ENCODE measurements at places on chromosomes 7 and 10.

DNA sequence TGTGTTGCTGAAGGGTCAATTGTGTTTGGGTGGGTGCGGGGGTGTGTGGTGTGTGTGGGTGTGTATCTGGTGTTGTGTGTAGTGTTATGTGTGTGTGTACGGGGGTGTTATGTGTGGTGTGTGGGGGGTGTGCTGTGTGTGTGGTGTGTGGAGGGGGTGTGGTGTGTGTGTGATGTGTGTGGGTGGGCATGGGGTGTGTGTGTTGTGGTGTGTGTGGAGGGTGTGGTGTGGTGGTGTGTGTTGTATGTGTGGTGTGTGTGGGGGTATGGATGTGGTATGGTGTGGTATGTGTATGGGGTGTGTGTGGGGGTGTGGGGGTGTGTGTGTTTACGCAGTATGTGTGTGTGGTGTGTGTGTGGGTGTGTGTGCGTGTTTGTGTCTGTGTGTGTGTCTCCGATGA, 110.8 kb downstream of the ZNF22 start:
- no peak for DNase-seq

GRCh38 chr10:93272884-93273675, 199.4 kb downstream of the CYP26A1 start:
- no peak for DNase-seq

DNA sequence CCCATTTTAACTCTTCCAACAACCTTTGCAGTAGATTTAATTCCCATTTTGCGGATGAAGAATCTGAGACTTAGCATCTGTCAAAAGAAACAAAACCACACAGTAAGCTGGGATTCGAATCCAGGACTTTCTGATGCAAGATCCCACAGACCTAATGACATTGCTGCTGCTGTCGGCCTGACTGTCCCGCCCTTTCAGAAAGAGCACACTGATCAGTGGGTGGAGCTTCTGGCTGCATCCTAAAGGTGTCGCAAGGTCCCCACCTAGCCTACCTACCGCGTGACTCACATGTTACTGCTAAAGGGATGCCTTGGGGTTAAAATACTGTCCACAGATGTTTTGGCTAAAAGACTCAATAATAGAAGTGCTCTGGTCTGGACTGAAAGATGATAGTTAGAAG, 134.7 kb downstream of the EMX2 start:
- no peak for DNase-seq

DNA sequence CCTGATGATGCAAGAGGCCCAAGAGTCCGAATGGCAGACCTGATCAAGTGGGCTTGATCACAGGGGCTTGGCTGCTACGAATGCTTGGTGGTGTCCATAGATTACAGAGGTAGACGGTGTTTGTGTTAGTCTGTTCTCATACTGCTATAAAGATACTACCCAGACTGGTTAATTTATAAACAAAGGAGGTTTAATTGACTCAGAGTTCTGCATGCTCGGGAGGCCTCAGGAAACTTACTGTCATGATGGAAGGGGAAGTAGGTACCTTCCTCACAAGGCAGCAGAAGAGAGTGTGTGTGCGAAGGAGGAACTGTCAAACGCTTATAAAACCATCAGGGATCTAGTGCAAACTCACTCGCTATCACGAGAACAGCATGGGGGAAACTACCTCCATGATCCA, 268.9 kb upstream of the KLF6 start:
- no peak for DNase-seq

DNA sequence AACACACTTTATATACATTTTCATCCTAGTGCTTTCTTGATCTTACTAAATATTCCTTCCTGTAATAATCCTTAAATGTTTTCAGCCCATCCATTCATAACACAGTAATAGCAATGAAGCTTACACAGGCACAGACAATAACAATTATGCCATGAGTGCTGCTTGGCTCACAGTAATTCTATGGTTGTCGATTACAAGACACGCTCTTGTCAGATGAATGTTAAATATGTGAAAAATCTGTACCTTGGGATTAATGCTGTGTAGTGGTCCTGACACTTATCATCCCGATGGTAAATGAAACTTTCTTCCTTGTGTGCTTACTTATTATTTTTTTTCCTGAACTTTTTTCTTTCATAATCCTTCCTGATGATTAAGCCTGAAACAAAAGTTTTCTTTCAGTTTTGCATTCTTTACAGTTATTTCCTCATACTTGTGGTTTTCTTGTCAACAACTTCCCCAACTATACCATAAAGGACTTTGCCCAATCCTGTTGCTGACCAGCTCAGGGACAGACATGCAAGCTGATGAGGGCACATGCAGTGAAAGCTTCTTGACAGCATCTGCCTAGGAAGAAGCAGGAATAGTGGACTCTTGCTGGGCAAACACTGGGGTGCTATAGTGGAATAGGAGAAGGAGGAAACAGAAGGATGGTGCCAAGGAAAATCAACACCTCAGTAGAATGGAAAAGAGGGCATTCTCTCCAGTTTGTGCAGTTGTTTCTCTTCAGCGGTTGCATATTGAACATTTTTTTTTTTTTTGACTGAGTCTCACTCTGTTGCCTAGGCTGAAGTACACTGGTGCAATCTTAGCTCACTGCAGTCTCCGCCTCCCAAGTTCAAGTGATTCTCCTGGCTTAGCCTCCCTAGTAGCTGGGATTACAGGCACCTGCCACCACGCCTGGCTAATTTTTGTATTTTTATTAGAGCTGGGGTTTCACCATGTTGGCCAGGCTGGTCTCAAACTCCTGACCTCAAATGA, 6.7 kb upstream of the MGAM2 start:
- DNase-seq: no peak

GRCh38 chr7:8390262-8390626, 43.2 kb upstream of the NXPH1 start:
- DNase-seq: no peak

DNA sequence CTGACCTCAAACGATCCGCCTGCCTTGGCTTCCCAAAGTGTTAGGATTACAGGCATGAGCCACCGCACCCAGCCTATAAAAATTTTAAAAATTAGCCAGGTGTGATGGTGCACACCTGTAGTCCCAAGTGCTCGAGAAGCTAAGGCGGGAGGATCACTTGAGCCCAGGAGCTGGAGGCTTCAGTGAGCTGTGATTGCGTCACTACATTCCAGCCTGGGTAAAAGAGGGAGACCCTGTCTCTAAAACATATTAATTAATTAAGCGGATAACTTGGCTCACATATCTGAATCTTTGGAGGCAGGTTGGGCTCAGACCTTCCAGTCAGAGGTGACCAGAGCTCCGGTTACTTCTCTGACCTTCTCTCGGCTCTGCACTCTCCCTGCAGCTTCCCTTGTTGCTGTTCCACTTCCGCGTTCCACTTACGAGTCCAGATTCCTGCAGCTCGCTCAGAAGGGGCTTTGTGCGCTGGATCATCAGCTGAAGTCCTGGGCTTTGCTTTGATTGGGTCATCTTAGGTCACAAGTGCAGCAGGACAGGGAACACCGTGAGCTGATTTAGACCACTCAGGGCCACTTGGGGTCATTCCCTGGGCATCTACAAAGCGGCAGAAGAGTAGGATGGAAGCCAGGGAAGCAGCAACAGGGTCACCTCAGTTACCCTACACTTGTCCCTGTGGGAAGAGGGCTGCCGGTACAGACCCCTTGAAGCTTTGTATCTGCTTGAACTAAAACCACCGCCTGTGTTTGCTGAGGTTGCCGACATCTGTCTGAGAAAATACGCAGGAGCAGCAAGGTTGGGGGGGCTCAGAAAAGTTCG, 2.0 kb upstream of the ARPC1B start:
- DNase-seq: no peak

- DNase-seq: no peak
Observed at GRCh38 chr10:103277713-103278536, 987 bp downstream of the INA start.

- DNase-seq: no peak
Observed at GRCh38 chr7:158601090-158601489, 13.5 kb upstream of the PTPRN2 start.

- no peak for DNase-seq
Observed at GRCh38 chr7:142327628-142328405, 70.0 kb upstream of the PRSS58 start.

- no peak for DNase-seq
Observed at GRCh38 chr10:116109481-116109880, 163.5 kb downstream of the GFRA1 start.

GRCh38 chr7:79244482-79244881, 209.0 kb downstream of the MAGI2 start:
- no peak for DNase-seq

GRCh38 chr10:86770412-86770960, 14.1 kb downstream of the BMPR1A start:
- no peak for DNase-seq

DNA sequence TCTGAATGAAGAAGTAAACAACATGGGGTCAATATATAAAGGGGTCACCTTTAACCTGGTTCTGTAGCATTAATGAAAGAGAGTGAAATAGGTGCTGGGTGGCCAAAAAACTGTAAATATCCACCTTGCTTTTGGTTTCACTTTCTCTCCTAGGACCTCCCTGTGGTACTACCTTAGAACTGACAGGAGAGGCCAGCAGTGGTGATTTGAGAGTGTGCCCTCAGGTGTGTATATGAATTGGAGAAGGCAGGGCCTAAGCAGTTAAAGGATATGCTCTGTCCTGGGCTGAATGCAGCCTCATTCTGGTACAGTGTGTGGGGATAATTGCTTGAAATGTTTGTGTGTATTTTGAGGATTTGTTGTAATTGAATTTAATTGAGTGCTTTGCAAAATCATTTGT, 62.0 kb downstream of the BBS9 start:
- no peak for DNase-seq

DNA sequence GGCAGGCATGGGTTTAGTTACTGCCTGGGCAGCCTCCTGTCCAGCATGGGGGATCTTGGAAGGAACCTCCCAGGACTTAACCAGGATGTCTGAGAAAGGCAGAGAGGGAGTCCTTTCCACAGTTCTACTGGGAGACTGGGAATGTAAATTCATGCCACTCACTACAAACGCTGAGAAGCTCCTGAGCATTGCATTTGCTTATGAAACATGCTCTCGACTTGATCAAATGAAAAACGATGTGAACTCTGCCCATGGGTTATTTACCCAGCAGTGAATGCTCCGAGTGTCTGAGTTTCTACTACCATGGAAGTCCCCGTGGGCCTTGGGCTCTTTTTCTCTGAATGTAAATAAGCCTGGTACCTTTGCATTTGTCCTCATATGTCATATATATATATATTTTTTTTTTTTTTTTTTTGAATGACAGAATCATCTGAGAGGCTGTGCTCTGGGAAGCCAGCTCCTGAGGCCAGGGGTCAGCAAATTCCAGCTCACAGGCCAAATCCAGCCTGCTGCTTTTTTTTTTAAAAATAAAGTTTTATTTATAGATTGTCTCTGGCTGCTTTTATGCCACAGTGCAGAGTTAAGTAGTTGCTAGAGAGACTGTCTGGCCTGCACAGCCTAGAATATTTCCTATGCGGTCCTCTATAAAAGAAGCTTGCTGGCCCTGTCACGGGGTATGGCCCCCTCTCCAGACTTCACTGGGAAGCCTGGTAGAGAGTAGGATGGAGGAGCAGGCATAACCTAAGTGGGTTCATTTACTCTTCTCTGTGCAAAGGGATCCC, 21.4 kb upstream of the RAPGEF5 start:
- no peak for DNase-seq

- DNase-seq: no peak
Observed at GRCh38 chr7:41975849-41976248, 261.2 kb downstream of the GLI3 start.

GRCh38 chr7:133822001-133822641, 305.0 kb upstream of the LRGUK start:
- no peak for DNase-seq

- no peak for DNase-seq
Observed at GRCh38 chr7:28407651-28408050, 4.7 kb upstream of the CREB5 start.

DNA sequence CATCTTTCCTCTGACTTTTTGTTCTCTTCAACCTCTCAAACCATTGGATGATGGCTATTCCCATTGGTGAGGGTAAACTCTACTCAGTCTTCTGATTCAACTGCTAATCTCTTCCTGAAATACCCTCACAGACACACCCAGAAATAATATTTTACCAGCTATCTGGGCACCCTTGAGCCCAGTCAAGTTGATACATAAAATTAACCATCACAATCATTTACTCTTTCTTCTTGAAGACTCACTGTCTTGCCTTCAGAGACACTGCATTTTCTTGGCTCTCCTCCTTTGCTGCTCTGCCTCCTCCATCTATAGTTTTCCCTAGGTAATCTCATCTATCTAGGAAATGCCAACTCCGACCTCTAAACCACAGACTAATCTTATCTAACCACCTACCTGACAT, 12.6 kb upstream of the PRRT4 start:
- no peak for DNase-seq

DNA sequence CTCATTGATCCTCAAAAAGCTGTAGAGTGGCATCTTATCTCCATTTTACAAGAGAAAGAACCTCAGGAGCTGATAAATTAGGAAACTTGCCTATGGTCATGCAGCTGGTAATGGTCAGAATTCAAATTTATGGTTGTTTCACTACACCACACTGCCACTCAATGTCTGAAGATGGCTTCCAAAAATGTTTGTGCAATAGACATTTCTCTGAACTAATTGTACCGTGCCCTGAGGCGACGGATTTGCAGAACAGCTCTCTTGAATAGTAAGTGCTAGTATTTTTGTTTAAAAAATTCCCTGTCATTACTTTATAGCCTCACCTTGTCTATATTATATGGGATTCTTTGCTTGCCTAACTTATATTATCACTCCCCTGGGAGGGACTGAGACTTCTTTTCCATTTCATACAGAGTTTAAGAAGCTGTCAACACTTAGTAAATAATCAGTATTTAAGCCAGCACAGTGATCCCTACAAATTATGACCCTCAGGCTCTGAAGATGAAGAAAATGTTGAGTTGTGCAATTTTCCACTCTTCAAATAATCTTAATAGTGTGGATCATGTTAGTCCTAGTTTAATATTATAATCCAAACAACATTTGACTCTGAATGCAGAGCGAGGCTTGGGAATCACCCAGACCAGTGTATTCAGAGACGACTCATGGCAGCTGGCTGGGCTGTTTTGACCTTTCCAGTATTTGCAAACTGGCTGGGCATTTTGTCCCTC, 346.6 kb downstream of the PTEN start:
- no peak for DNase-seq

DNA sequence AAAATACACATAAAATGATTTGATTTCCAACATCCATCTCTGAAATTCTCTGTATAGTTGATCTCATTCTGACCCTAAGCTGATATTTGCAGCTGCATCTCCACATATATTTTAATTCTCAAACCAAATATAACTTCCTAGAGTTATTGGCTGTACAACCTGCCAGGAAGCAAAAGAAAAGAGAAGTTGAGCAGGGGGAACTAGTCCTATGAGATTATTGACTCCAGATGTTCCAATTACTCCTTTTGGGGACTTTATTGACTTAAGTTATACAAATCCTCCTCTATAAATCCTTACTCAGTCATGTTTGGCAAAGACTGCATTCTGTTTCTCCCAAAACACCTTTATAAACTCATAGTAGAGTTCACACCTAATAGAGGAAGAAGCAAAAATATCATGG, 599.4 kb upstream of the ANKRD30A start:
- no peak for DNase-seq

DNA sequence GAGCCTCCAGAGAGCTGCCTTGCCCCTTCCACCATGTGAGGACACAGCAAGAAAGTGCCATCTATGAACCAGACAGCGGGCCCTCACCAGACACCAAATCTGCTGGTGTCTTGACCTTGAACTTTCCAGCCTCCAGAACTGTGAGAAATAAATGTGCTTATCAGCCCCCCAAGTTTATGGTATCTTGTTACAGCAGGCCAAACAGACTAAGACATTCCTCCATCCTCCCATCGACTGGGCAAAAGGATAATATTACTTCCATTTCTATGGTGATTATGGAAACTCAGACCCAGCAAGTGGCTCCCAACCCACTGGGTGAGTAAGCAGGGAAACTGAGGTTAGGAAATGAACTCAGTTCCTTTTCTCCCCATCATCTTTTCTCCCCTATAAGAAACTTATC, 288.4 kb downstream of the KCNMA1 start:
- DNase-seq: no peak

All from stimulated activated CD4-positive, alpha-beta T cell treated with anti-CD3 and anti-CD28 coated beads, Interleukin-1b, Interleukin-23, amount 100 ng/mL, for 24 hours (primary cell).